ENCODE measurements at places on chromosomes 5 and 9.

DNA sequence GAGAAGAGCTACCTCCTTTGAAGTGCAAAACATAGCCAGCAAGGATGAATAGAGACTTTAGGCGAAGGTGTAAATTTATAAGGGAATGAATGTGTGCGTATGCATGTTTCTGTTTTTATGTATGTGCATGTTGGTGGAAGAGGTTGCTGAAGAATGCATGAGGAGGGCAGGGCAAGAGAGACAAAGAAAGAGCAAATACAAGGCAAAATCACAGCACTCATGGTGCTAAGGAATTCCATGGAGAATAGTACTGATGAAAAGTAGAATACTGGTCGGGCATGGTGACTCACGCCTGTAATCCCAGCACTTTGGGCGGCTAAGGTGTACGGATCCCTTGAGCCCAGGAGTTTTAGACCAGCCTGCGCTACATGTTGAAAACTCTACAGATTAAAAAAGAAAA is 762.1 kb upstream of the PTPRD start:
- DNase-seq, result no peak

DNA sequence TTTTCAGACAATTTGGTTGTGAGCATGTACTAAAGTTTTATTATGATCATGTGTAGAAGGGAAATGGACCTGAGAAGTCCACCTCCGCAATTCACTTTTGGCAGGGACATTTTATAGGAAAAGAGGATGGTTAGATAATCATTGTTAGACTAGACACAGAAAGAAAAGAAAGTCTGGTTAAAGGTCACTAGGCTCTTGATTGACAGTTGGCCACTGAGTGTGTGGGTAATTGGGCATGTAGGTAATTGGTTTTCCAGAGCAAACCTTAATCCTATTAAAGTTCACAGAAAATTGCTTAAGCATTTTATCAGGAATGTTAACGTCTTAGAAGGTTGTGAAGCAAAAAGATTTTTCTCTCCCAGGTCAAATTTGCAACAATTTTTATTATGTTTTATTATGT is 158.5 kb upstream of the CLINT1 start:
- DNase-seq, result no peak

GRCh38 chr9:8857068-8857925 is 1057.7 kb upstream of the DMAC1 start:
- DNase-seq, result no peak

DNA sequence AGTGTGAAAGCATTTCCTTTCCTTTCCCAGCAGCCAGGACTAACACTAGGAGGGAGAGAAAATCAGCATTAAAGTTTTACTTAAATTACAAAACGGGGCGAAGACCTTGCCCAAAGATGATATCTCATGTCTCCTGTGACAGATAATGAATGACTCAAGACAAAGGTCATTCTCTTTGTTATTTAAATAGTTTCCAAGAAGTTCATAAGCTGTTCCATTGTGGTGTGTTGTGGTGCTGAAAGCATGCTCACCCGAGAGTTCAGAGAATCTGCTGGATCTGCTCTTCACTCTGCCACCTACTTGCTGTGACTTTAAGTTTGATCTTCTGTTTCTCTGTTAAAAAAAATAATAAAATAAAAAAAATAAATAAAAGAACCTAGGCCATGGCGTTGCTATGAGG is 265.9 kb upstream of the NR4A3 start:
- DNase-seq, result no peak

DNA sequence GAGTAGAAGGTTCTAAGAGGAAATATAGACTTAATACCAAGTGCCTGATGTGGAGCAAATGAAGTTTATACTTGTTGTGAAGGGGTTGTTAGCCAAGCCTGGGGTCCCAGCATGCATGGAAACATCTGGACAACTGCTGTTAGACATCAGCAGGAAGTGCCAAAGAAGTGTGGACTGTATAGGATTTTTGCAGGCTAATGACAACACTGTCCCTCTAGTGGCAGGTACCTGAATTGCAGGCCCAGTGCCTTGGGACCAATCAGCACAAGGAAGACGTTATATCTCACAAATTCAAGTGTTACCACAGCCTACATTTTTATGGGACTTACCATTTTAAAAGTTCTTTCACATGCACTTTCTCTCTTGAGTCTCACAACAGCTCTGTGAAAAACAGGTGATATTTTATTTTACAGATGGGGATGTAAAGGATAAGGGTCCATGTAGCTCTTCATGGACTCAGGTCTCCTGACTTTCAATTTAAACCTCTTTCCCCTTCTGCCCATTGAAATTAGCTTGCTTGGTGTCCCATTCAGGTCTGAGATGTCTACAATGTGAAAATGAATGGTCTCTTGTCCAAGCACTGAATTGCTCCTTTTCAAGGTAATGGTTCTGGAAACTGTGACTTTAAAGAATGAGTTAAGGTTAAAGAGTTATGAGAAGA is 89.0 kb upstream of the MAP1B start:
- peak; percentile 84 for DNase-seq

DNA sequence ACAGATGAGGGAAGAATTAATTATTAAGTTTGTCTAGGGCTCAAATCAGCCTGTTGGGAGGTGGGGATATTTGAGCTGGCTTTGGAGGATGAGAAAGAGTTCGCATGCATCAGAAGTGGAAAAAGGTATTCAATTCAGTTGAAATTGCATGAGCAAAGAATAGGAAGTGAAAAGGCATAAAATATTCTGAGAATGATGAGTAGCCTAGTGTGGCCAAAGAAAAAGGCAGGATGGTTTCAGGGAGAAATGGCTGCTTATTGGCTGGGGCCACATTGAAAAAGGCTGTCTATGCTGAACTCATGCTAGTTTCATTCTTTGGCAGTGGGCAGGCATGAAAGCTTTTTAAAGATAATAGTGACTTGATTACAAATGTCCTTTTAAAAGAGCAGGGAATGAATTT is 235.4 kb upstream of the RIOK2 start:
- no peak for DNase-seq

GRCh38 chr9:87872079-87872624 is 10.5 kb upstream of the SPATA31E1 start:
- DNase-seq, result no peak

DNA sequence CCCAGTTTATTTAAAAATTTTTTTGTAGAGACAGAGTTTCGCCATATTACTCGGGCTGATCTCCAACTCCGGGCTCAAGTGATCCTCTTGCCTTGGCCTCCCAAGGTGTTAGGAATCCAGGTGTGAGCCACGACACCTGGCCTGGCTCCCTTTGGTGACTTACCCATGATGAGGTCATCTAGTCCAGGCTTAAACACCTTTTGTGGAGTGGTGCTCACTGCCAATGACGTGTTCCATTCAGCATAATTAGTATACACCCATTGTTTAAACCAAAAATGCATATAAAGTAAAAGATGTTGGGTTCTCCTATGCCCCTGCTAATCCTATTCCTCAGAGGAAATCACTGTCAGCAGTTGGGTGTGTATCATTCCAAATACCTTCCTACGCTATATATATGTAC is 91.0 kb downstream of the HSPA4 start:
- no peak for DNase-seq

- DNase-seq, result no peak
These were observed 434.1 kb downstream of the HCN1 start for GRCh38 chr5:45262061-45262590.

DNA sequence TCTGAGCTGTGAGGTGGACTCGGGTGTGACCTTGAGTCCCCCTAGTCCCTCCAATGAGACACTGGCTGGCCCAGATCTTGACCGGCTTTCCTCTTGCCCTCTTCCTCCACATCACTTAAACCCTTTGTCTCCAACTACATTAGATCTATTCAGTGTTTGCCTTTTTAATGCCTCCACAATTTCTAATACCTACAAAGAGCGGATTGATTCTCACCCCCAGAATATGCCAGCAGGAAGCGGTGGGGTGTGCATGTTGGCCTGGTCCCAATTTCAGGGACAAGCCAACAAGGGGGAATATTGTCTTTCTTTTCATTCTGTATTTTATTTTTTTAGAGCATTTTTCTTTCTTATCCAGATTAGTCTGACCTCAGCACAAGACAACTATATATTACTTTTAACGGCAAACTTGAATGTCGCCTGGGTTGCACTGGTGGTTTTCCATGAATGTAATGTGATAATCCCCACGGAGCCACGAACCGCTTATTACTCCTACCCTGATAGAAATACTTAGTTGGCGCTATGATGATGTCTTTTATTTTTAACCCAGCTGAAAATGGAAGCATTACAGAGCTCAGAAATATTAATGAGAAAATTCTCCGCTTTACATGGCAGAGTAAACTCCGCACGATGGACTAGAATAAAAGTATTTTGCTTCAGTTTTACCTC is 68.5 kb upstream of the MYO10 start:
- no peak for DNase-seq

DNA sequence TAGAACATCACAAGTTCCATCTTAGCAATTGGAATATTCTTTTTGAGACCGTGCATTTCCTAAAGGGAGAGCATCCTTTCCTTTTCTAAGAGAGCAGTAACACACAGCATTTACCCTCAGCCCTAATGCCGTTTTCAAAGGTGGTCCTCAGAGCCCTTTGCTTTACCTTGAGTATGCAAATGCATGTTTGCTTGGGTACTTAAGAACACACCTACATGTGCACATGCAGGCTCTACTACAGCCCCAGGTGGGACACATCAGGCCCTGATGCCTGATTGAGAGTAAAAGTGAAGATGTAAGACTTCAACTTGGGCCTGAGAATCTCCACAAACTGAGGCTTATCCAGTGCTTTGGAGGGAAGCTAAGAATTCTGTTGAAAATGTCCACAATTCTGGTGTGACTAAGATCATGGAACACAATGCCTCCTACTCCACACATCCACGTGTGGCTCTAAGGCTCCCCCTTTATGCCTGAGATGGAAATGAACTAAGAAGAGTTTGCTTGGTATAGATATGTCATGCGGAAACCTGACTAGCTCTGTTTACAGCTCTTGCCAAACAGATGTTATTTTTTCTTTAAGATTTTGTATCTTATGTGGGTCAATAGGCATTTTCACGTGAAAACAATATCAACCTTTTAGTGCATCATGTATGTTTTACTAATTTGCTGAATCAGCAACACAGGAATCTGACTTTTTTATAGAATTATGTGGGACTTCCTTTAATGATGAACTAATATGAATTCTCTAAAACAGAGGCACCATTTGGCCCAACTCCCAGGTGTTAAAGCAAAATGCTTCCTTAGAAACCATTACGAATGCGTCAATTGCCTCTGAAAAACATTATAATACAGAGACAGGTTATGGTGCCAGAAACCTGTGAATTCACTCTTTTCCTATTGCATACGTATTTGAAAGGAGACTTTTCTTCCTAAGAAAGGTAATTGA is 48.9 kb upstream of the SLC2A8 start:
- no peak for DNase-seq

All from stimulated activated CD8-positive, alpha-beta memory T cell treated with anti-CD3 and anti-CD28 coated beads, Interleukin-4, amount 100 ng/mL, for 48 hours (primary cell).